ENCODE measurements at places on chromosomes 5 and 9.

GRCh38 chr5:180487556-180487955 is 6.6 kb upstream of the CNOT6 start:
- DNase-seq, result no peak

DNA sequence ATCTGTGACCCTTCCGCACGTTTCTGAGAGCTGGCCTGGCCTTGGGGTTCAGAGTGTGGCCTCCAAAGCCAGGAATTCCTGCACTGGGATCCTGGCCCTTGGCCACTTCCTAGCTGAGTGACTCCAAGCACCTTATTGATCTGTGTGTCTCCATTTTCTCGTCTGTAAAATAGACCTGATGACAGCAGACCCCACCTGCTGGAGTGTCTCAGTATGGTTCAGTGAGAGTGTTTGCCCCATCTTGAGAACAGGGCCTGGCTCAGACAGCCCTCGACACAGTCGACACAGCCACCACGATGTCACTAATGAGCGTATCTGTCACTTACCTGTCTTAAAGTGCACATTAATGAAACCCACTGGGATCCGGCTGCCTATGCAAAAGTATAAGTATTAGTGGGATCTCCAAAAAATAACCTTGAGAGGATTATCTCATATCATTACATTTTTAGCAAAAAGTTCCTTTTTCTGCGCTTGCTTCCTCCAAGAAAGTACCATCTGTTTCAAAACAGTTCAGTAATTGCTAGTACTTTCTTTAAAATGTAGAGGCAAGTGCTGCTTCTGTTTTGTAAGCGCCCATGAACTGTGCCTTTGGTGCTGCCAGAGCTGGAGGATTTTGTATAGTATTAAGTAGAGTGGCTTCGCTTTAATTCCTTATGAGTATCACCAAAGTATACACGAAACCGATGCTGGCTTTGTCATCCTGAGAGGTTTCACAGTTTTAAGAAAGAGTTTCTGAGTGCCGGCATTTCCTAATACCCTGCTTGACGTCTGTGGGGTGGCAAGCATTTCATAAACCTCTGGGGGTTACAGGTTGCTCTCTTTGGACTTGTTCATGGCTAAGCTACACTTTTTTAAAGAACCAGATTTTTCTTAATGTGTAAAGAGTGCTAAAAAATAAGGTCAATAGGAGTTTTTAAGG is 31.7 kb downstream of the UBE2QL1 start:
- no peak for DNase-seq

GRCh38 chr5:98771382-98772109 is 1.9 kb upstream of the RGMB start:
- DNase-seq, result no peak

- no peak for DNase-seq
These were observed 57.2 kb upstream of the IER5L start for GRCh38 chr9:129235041-129235930.

- no peak for DNase-seq
These were observed 233.3 kb upstream of the TRIM32 start for GRCh38 chr9:116453785-116454184.
